GM12892 (cell line): ENCODE measurements at places on chromosomes 16 and 17.

DNA sequence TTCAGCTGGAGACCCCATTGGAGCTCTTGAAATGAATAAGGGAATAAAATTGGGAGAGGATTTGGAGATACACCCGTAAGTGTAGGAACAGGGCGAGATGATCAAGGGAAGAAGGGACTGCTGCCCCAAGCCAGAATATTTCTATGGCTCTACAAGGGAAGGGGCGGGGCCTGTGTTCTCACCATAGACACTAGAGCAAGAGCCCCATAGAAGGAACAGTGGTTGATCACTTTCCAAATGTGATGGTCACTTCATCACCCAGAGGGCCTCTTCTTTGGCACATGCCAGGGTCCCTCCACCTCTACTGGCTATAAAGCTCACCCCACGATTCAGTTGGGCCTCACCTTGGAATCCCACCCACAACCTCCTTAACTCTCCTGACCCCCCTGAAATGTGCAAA, 25.0 kb downstream of the GPRC5B start:
- no peak for DNase-seq

GRCh38 chr16:4898811-4899473, 38.0 kb downstream of the PPL start:
- no peak for DNase-seq

DNA sequence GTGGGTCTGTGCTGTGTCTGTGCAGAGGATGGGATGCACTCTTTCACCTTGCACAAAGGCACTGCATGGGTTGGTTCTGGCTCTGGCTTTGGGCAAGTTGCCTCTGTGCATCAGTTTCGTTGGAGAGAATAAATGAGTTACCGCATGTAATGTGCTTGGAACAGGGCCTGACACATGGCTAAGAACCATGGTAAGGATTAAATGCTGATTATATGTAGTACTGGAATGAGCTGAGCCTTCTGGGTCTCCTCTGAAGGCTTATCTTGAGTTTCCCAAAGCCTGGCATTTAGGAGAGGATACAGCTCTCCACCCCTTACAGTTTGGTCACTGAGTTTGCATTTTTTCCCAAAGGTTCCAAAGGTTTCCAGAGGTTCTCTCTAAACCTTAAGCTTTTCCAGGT, 69.1 kb downstream of the KSR1 start:
- no peak for DNase-seq

DNA sequence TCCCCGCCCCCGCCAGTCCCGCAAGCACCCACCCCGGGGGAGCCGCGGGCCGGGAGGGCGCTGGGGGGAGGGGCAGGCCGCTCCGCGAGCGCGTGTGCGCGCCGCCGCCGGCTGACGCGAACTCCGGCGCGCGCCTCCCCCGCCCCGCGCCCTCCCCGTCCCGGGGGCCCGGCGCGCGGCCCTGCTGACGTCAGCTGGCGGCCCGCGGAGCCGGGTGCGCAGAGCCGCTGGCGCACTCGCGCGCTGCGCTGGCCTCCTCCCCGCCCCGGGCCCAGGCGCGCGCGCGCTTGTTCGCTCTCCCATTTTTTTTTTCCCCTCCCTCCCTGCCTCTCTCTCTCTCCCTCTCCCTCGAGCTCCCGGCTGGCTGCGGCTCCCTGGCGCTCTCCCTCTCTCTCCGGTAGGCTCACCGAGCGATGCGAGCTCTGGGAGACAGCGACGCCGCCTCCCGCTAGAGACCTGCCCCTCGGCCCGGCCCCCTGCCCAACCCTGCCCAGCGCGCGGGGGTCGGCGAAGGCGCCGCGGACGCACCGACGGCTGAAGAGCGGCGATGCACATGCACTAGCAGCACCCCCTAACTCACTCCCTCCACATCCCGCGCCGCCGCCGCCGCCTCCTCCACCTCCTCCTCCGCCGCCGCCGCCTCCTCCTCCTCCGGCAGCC, at the start of gene GNAO1:
Gene GNAO1, plus strand, starts transcription at position 334 of the 660 bp plus-strand sequence. CDS start 747 bp downstream, outside the sequence.
- DNase-seq, result peak; percentile 36

DNA sequence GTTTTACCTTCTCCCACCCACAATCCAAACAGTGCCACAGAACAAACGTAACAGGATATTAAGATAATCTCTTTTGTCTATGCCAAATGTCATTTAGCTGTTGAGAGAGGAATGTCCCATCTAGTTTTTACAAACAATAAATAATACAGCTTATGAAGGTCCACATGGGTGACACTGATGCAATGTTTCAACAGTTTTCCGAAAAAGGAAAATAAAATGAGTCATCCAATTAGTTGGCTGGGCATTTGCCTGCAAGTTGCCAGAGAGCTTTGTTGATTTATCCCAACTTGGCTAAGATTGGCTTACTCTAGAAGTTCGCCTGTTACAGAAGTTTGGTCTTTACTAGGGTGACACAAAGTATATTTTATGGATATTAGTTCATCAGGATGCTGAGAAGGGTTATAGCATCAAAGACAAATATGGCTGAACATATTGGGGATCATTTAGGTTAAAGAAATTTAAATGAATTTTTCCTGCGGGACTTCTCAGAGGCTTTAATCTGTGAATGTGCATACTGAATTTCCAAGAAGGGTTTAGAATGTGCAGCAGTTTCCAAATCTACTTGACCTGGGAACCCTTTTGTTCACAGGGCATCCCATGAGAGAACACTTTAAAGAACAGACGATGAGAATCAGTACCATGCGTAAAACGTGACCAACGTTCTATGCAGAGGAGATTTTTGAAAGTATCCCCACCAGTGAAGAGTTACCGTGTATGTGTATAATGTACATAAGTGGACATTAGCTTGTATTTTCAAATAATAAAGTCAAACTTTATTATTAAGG, 73.1 kb downstream of the CDH13 start:
- DNase-seq, result no peak

DNA sequence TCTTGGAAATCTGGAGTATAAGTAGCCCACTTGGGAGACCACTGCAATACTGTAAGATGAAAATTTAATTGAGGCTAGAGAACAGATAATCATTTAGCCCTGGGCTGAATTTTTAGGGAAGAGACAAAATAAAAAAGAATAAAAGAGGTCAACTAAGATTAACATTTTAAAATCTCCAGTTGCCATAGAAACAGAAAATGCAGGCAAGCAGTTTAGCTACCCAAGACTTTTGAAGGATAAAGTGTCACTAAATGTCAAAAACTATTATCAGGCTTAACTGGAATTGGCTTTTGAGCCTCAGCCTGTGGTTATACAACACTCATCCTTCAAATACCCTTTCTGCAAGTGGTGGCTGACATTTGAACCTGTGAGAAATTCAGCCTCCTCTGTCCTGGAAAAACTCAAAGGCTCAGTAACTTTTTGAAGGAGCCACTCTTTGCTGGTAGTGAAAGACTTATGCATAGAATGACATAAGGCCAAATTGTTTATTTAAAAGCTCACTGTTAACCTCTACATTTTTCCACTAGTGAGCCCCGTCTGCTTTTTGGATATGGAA, 220.7 kb upstream of the KCNJ16 start:
- no peak for DNase-seq

DNA sequence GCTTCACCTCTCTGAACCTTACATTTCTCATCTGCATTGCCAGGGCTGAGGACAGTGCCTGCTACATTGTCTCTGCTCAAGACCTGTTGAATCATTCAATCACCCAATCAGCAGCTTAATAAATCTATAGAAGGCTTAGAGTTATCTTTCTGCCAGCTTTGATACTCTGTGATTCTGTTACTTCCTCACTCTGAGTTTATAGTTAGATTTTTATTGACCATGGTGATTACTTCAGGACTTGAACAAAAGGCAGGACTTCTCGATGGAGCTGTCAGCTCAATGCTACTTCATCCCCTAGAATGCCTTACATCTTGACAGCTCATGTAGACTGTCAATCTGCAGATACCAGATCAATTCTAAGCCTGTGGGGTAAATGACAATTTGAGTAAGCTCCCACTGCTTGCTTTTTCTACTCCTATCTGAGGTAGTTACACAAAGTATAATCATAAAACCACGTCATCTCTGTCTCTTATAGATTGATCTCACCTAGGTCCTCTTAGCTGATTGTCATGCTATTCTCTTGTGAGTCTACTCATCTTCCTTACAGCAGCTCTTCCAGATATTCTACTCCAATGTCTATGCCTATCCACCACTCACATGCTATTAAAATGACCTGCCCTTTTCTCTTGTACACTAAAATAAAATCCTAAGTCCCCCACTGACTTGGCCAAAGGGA, 318.3 kb upstream of the CA10 start:
- no peak for DNase-seq

- no peak for DNase-seq
These were observed at the start of gene CACNA1H for GRCh38 chr16:1152651-1153259. Gene CACNA1H (plus strand): TSS chr16:1153106. CDS start chr16:1153738, 632 bp downstream.

DNA sequence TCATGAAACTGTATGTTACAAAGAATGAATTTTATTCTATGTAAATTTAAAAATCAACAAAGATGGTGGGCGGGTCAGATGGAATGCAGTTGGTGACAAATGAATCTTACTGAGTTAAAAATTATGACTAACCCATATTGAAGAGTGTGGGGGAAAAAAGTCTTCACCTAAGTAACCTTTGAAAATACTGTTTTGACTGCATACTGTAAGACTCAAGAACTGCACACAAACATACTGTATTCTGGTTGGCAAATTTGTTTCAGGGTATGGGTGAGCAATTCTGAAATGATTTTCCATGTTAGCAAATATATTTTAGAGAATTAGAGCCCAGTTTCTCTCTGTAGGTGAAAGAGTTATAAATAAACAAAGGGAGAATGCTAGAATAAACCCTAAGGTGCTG, 153.7 kb upstream of the KCNJ18 start:
- no peak for DNase-seq

DNA sequence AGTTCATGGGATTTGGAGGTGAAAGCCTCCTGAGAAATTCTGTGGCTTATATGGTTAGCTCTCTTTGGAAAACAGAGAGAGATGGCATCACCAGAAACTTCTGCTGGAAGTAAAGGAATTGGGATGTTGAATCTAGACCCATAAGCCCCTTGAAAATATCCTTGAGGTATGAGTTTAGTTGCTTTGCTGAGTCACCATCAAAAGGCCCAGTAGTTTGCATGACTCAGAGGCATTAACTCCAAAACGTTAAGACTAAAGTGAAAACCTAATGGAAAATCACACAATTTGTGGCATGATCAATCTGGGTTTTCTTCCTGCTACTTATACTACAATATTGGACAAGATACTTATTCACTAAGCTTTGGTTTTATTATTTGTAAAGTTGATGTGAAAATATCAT, 349.2 kb upstream of the SALL1 start:
- DNase-seq, result no peak

DNA sequence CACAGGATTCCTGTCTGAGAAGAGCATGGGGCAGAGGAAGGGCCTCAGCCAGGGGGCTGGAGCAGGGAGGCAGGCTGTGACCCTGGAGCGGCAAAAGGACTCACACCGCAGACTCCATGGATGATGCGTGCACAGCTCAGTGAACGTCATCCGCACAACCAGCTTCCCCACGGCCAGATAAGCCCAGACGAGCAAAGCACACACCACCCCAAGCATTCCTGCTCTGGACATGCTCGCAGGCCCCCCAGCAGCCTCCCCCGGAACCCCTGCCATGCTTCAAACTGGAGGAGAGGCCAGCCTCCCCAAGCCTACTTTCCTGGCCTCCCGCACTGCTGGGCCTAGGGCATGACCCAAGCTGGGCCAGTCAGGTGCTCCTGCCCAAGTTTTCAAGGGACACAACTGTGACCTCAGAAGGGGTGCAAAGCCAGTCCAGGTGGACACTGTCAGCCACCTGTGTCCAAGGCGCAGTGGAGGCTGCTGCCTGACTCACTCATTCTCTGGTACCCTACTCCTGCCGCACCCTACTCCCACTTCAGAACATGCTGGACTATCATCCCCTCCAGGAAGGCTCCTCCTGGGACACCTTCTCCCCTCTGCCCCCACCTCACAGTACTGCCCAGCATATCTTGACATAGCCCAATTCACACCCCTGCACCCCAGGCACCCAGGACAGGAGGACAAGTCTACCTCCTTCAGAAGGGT, 4.8 kb downstream of the BCAR1 start:
- DNase-seq, result no peak

GRCh38 chr16:87834668-87835473, 34.4 kb downstream of the SLC7A5 start:
- no peak for DNase-seq

DNA sequence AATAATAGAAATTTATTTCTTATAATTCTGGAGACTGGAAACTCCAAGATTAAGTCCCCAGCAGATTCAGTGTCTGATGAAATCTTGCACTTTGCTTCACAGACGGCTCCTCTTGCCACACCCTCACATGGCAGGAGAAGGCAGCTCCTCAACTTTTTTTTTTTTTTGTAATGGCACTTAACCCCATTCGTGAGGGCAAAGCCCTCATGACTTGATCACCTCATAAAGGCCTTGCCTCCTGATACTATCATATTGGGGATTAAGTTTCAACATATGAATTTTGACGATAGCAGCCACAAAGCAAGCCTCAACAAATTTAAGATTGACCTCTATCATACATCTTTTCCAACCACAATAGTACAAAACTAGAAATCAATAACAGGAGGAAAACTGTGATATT, 42.3 kb upstream of the CDYL2 start:
- no peak for DNase-seq

GRCh38 chr16:57996406-57997175, 3.9 kb downstream of the ZNF319 start:
- no peak for DNase-seq

- no peak for DNase-seq
These were observed 76.8 kb downstream of the AIPL1 start for GRCh38 chr17:6358131-6358530.

GRCh38 chr16:30553393-30553899, 4.7 kb downstream of the ZNF764 start:
- DNase-seq, result no peak

GRCh38 chr17:68732301-68732749, 131.2 kb upstream of the FAM20A start:
- no peak for DNase-seq

GRCh38 chr16:72064361-72064894, 1.4 kb downstream of the HPR start:
- DNase-seq, result no peak

- DNase-seq, result no peak
These were observed 15.1 kb downstream of the SOX8 start for GRCh38 chr16:996681-997080.

DNA sequence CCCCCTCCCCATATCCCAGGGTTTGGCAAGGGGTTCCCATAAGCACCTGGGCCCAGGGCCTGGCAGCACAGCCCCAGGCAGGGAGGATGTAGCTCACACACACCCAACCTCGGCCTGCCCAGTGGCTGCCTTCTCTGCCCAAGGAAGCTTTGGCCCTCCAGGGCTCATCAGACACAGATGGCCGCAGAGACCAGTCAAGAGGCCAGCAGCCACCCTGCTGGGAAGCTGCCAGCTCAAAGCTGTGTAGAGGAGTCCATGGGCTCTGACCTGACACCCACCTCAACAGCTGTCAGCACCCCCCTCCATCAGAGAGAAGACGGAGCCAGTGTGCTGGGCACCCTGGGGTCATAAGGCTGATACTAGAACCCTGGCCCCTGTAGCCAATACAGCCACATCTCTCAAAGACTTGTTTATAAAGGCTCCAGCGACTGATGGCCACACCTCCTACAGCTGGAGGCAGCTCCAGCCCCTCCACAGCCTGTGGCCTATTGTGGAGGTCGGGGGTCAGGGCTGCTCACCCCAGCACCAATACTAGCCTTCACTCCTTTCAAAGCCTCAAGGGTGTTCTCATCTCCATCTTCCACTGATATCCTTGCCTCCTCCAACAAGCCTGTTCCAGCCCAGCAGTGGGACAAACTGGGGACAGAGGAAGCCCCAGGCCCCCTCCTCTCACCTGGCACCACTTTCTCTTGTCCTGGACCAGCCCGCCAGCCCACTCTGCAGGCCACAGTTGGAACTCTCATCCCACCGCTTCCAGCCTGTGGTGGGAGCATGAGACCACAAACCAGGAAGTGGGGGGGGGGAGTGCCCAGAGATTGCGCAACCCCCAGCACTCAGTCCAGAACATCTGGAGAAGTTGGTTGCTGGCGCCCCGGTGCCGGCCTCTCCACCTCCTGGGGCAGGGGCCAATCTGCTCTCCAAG, 2.2 kb upstream of the MPG start:
- DNase-seq, result no peak
